ENCODE measurements at places on chromosomes 6 and 20. TPM values are rescaled to one million over a fixed set of nuclear protein-coding genes. Genes with fewer than 3 reads are reported as not detected.

RAB32 gene
- 5.3 TPM for total RNA-seq

FOXF2 gene
- not detected for total RNA-seq

SCAF8 gene
- 52.8 TPM for total RNA-seq

TP53TG5 gene
- 2.1 TPM for total RNA-seq

OXT gene
- total RNA-seq, result not detected

Data from left ventricle myocardium superior (tissue), 1 donor.